ENCODE measurements at places on chromosomes 5 and 9.

DNA sequence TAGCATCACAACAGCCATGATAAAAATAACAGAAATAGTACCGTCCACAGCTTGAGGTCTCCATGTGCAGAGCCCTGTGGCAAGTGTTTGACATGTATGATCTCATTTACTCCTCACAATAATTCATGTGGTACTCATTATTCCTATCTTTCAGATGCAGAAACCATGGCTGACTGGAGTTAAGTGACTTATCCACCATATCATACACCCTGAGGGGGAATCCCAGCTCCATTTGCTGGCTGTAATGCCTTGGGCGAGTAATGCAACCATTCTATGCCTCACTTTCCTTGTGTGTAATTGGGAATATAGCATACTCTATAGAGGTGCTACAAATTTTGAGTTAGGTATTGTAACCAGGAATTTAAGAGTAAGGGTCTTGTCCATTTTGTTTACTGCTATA lies 347.0 kb upstream of the CLINT1 start:
- no peak for DNase-seq
- H3K4me1 ChIP-seq: no peaks in the 10 kb centered on the region
- H3K27me3 ChIP-seq: no peaks in the 10 kb centered on the region
- no peak overlapping the region for H3K27ac ChIP-seq
- H3K36me3 ChIP-seq: no peaks in the 10 kb centered on the region

DNA sequence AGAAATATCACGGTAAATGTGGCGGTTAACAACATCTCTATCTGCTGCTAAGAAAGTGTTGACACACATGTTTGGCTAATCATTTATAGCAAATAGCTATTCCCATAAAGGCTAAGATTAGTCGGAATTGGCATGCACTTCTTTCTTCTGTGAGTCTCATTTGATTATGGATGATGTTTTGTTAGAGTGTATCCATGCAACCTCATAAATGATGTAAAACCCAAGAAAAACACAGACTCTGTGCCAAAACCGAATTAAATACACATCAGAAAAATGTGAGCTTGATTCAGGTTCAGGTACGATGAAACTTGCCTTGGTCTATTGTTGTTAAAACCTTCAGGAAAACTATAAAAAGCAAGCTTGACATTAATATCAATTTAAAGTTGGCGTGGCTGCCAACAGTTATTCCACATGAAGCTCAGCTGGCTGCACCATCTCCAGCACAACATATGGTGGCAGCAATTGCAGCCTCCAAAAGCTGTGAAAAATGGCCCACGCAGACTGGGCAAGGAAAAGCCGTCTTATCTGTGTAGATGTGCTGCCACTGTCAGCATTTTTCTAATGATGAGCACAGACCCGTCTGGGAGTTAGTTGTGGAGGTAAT lies 41.1 kb upstream of the ICE1 start:
- H3K27me3 ChIP-seq: no peaks in the 10 kb centered on the region
- DNase-seq: no peak
- no peak overlapping the region for H3K4me3 ChIP-seq
- H3K4me1 ChIP-seq: no peaks in the 10 kb centered on the region
- H3K27ac ChIP-seq: no peak overlapping the region

GRCh38 chr5:164742025-164742424 lies 1236.6 kb downstream of the MAT2B start:
- H3K27me3 ChIP-seq: no peaks in the 10 kb centered on the region
- H3K4me1 ChIP-seq: no peaks in the 10 kb centered on the region
- H3K4me3 ChIP-seq: no peak overlapping the region
- DNase-seq: no peak
- H3K36me3 ChIP-seq: no peaks in the 10 kb centered on the region
- no peak overlapping the region for H3K27ac ChIP-seq

DNA sequence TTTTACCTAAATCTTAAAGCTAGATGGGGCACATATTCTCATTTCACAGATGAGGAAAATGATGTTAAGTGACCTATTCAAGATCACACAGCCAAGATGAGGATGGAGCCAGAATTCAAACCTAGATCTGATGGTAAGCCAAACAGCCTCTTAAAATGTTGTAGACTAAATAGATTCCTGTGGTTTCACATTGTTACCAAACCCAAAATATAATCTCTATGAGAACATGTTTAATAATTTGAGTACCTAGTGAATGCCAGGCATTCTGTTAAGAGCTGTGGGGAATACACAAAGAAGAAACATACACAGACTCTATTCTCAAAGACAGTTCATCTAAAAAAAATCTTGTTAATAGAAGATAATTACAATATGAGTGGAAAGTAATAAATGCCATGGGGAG lies 25.2 kb downstream of the HOMER1 start:
- H3K4me3 ChIP-seq: no peak overlapping the region
- no peaks in the 10 kb centered on the region for H3K36me3 ChIP-seq
- H3K4me1 ChIP-seq: no peaks in the 10 kb centered on the region
- H3K27ac ChIP-seq: no peak overlapping the region
- no peak for DNase-seq
- H3K27me3 ChIP-seq: peaks cover under 1% of the 10 kb centered on the region

DNA sequence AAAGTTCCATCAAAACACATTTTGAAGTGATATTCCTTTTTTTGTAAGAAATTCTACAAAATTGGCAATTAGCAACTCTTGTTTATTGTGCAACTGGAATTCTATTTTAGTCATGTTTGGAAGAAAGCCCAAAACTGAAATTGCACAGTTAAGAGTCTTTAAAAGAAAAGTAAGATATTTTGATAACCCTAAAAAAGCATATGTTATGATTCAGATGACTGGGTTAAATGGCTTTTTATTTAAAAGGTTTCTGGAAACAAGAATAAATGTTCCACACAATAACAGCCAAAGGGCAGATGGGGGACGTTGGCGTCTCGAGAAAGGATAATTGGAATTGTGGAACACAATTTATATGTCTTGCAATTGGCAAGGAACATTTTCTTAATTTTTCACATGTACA lies 275.2 kb downstream of the CDH9 start:
- H3K4me3 ChIP-seq: no peak overlapping the region
- H3K27me3 ChIP-seq: no peaks in the 10 kb centered on the region
- no peaks in the 10 kb centered on the region for H3K36me3 ChIP-seq
- DNase-seq: no peak
- H3K4me1 ChIP-seq: no peaks in the 10 kb centered on the region

- H3K27ac ChIP-seq: no peak overlapping the region
- H3K4me3 ChIP-seq: no peak overlapping the region
Observed at GRCh38 chr5:67963789-67964519, 251.6 kb upstream of the PIK3R1 start.

GRCh38 chr5:62374090-62374489 lies 29.6 kb downstream of the DIMT1 start:
- H3K27ac ChIP-seq: no peak overlapping the region
- no peak for DNase-seq
- H3K36me3 ChIP-seq: peaks cover 28% of the 10 kb centered on the region

DNA sequence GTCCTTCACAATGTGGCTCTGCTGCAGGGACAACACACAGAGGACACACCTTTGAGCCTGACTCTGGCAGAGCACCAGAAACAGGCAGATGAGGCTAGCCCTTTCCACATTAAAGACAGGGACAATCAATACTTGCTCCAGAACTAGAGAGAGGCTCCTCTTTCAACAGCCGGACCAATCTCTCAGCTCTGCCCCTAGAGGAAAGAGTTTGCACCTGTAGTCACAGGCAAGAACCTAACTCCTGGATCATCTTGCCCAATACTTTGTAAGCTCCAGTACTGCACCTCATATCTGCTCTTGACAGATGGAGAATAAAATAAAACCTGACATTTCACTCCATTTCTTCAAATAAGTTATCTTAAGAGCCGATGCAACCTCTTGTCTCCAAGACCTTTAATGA lies 52.1 kb downstream of the EPB41L4A start:
- no peaks in the 10 kb centered on the region for H3K36me3 ChIP-seq
- H3K4me1 ChIP-seq: no peaks in the 10 kb centered on the region
- H3K27ac ChIP-seq: no peak overlapping the region
- no peak for DNase-seq

- no peaks in the 10 kb centered on the region for H3K36me3 ChIP-seq
- DNase-seq: no peak
- no peaks in the 10 kb centered on the region for H3K27me3 ChIP-seq
Observed at GRCh38 chr5:163916376-163916775, 411.0 kb downstream of the MAT2B start.

DNA sequence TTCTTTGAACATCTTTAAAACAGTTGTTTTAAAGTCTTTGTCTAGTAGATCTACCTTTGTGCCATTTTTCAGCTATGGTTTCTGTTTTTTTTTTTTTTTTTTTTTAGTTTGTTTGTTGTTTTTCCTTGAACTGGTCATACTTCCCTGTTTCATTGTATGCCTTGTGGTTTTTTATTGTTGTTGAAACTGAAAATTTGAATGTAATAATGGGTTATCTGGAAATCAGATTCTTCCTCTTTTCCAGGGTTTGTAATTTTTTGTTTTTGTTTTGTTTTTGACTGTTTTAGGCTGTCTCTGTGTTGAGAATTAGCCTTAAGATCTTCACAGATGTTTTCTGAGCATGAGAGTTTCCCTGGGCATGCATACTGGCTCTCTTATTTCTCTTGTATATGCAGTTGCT lies 269.6 kb upstream of the DAP start:
- no peaks in the 10 kb centered on the region for H3K4me1 ChIP-seq
- no peak overlapping the region for H3K27ac ChIP-seq
- peaks cover 2% of the 10 kb centered on the region for H3K27me3 ChIP-seq
- no peak overlapping the region for H3K4me3 ChIP-seq
- H3K36me3 ChIP-seq: peaks cover 2% of the 10 kb centered on the region
- DNase-seq: no peak

DNA sequence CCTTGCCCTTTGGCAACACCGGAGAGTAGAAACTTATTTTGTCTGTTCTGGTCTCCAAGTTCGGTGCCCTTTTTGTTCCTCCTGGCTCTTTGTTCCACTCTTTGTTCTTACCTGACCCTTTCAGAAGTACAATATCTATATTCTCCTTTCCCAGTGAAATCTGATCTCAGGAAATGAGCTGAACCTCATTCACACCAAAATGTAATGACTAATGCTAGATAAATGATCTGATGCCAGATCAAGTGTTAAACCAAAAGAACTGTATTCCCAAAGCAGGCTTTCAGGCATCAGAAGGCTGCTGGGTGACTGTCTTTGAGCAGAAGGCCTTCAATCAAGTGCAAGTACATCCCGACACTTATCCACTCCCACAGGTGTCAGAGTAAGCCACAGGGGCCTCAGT lies 156.4 kb downstream of the SPOCK1 start:
- H3K4me1 ChIP-seq: no peaks in the 10 kb centered on the region
- no peaks in the 10 kb centered on the region for H3K36me3 ChIP-seq
- H3K27ac ChIP-seq: no peak overlapping the region
- no peak overlapping the region for H3K4me3 ChIP-seq
- peaks cover 3% of the 10 kb centered on the region for H3K27me3 ChIP-seq

DNA sequence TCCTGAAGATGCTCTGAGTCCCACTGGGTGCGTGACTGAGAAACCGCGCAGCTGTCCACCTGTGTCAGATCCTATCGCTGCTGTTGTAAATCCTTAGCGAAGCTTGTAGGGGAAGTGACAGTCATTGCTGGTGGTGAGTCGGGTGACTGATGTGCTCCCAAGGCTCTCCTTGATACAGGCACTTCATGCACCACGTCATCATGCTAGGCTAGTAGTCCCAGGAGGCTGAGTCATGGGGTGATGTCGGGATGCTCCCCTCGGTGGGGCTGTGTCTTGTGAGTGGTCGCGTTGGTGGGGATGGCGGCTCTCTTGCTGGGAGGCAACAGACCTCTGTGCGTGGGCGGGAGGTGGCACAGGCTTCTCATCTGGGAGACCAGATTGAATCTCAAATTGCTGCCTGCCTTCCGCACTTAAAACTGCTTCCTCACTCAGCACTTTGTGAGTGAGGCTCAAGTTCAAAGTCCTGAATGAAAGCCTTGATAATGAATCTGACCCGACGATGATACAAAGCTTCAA lies 84.7 kb downstream of the CSNK1A1 start:
- H3K27me3 ChIP-seq: no peaks in the 10 kb centered on the region
- H3K4me1 ChIP-seq: no peaks in the 10 kb centered on the region
- no peak for DNase-seq
- H3K27ac ChIP-seq: no peak overlapping the region

GRCh38 chr5:142499591-142500226 lies 174.9 kb upstream of the SPRY4 start:
- no peak overlapping the region for H3K4me3 ChIP-seq
- H3K36me3 ChIP-seq: no peaks in the 10 kb centered on the region
- peaks cover 12% of the 10 kb centered on the region for H3K4me1 ChIP-seq
- no peak overlapping the region for H3K27ac ChIP-seq
- H3K27me3 ChIP-seq: no peaks in the 10 kb centered on the region
- DNase-seq: no peak

DNA sequence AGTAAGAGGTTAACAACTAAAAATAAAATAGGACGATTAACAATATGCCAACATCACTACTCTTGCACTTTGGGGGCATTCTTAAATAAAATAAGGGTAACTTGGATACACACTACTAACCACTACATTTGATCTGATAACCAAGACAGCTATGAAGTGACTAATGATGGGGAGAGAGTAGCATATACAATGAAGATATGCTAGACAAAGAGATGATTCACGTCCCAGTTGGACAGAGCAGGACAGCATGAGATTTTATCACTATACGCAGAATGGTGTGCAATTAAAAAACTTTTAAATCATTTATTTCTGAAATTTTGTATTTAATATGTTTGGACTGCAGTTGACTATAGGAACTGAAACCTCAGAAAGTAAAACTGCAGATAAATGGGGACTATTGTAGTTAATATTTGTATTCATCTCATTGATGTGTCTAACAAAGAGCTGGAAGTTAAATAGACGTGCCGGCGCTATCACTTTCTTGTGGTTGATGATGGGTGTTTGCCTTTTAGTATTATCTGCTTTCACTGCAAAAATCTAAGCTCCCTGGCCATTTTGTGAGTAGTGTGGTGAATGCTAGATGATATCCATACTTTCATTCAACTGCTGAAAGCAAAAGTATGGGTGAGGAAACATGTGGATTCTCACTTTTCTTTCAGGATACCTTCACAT lies 18.7 kb downstream of the GIN1 start:
- H3K27me3 ChIP-seq: no peaks in the 10 kb centered on the region
- no peak overlapping the region for H3K4me3 ChIP-seq
- H3K27ac ChIP-seq: no peak overlapping the region
- H3K4me1 ChIP-seq: no peaks in the 10 kb centered on the region
- peaks cover 22% of the 10 kb centered on the region for H3K36me3 ChIP-seq
- DNase-seq: no peak

Data from activated naive CD4-positive, alpha-beta T cell treated with anti-CD3 and anti-CD28 coated beads for 36 hours (primary cell).